ENCODE measurements at places on chromosomes 16 and 17.

DNA sequence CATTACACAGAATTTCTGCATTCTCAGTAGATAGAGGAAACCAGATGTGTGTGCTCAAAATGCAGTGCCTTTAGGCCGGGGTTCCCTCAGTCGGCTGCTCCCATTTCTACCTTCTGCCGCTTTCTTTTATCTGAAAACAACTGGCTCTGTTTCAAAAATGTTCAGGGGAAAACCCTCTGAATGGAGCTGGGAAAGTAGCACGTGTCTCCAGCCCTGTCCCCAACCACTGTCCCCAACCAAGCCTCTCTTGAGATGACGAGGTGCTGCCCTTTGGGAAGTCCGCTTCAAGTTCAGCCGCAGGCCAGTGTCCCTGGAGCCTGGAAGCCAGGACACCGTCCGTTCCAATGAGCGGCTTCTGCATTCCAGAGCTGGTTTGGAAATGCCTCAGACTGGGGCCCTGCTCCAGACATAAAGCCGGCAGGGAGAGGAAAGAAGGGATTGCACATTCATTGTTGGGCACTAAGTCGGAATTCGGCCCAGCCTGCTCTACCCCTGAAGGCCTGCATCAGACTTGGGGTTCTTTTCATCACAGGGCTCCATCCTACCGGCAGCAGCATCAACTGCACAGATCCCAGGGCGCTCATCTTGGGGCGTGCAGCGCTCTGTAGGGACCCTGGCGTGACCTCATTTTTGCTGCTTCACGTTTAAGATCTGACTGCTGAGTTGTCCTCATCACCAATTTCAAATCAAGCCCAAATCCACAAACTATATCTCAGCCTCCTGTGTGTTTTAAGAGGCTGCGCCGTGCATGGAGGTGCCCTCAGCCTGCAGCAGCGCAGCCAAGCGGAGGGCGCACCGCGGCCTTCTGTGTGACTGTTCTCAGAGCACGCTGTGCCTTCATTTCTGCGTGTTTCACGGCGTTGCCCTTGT lies 111.3 kb downstream of the BANP start:
- no peak for DNase-seq

GRCh38 chr17:72400488-72400827 lies 279.6 kb downstream of the SOX9 start:
- DNase-seq = no peak

GRCh38 chr17:32528825-32529224 lies 42.0 kb downstream of the CDK5R1 start:
- no peak for DNase-seq

DNA sequence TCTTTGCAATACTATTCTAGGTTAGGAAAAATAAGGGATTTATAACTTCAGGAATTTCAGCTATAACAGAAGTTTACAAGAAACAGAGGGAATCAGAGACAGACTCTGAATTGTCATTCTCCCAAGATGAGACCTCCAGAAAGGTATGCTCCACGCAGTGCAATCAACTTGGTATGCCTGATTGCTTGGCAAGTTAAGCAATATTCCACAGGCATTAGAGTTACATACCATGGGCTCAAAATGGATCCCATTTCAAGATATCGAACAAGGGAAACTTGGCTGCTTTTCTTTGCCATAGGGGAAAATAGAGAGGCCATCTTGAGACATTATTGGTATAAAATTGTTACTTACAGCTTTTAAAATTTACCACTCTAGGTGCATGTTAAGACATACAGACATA lies 615.6 kb upstream of the SOX9 start:
- DNase-seq = no peak

DNA sequence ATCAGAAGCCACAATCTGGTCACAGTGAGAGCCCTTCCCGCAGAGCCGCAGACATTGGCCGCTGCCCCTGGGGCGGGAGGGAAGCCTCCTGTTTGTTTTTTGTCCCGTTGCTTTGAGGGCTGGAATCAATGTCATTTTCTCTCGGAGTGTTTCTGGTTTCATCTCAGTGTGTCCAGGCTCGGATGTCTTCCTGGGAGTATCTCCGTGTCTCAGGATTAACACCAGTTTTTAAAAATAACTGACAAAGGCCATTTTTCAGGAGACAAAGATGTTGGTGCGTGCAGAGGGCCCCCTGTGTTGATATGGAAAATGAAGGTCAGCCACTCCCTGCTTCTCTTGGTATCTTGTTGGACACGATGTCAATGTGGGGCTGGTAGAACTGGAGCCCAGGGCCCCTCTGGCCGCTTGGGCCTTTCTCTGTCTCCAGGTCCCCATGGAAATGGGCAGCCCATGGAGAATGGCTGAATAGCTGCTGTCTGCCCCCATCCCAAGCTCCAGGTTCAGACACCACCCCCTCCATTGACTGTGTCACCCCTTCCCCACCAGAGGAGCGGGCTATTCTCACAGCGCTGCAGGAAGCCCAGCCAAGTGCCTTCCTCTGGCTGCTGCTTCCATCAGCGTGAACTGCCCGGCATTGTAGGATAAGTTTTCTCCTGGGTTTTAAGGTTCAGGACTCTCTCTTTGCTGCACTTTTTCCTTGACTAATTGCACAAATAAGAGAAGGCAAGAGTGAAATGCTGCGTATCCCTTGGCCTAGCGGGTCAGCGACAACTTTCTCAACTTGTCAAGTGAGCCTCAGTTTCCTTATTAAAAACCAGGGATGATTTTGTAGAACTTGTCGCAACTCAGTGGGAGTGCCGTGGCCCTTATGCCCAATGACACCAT lies 72.2 kb upstream of the METTL9 start:
- DNase-seq = no peak

GRCh38 chr17:4607773-4608187 lies 23.5 kb downstream of the SMTNL2 start:
- no peak for DNase-seq
